ENCODE measurements at places on chromosomes 7 and 10.

DNA sequence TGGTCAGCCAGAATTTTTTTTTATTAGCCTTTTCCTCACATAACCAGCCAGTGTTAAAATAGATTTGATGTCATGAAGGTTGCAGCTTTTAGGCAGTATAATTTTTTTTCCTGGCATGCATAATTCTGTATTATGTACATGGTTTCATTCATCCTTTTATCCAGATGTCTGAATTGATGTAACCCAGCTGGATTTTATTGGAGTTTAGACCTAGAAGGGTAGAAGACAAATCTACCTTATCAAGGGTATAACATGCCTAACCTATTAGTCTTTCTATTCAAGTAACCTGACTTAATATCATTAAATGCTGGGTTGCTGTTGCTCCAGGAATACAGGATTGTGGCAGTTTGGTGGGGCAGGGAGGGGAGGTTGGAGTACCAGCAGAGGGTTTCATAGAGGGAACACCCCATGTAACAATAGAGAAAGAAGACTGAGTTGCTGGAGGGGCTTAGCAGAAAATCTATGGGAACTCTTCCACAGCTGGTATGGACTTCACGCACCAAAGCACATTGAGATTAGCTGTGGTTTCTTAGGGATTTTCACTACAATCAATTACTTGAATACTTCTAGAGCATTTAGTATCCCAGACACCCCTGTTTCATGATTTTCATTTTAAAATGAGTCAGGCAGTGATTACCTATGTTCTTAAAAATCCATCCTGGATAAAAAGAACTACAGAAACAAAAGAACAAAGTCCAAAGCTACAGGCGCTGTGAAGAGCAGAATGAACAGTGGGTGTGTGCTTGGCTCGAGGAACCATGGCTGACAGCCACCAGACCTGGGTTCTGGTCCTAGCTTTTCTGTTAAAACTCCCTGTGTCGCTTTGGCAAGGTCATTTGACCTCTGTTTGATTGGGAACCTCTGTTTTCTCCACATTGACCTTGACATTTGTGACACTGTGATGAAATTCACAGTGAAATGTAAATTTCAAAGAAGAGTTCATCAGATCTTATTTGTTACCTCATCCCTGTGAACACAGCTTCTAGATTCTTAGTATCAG, 93.5 kb downstream of the CREM start:
- DNase-seq, result no peak

DNA sequence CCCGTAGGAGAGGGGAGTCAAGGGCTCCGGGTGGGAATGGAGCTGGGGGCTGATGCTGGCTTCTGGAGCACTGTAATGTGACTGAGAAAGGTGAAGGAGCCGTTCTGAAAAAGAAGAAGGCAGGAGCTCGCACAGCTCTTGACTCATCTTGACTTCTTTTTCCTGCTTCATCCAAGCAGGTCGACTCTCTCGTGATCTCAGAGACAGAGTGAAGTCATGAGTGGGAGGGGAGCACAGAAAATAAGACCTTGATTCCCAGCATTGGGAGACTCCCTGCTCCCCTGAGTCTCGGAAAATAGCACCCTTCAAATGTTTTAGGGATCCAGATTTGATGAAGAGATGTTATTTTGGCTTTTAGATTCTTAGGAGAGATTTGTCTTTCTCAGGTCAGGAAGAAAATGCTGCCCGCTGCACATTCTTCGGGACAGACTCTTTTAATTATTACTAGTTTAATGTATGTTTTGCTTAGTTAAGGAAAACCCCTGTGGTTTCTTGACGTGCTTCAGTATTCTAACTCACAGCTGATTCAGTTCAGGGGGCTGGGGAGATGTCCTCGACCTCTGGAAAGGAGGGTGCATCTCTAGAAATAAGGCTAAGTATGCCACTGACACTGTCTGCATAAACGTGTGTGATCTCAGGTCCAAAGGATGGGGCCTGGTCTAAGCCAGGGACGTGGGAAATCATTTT, 34.1 kb downstream of the EGFR start:
- no peak for DNase-seq

GRCh38 chr7:121591926-121592325, 195.8 kb upstream of the FAM3C start:
- no peak for DNase-seq

DNA sequence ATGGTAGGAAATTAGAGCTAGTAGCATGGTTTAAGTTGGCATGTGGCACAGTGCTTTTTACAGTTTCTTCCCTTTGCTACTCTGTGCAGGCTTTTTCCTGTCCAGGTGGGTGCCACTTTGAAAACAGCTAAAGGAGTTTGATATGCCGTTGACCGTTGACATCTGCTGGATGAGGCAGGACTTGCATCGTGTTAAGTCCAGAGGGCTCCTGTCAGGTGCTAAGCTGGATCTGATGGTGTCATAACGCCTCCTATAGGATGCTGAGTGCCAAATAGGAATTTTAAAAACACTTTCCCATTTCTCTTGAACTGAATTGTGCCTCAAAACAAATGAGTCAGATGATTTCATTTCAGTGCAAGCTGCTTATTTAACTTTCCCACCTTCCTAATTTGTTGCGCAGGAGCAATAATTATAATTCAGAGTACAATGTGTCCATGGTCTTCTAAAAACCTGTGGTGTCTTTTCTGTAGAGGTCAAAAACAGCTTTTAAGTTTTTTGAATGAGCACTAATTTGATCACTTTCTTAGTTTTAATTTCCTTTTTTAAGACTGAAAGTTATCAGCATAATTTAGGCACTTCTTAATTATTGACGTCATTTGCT, 178.3 kb downstream of the CDCA7L start:
- DNase-seq, result no peak

DNA sequence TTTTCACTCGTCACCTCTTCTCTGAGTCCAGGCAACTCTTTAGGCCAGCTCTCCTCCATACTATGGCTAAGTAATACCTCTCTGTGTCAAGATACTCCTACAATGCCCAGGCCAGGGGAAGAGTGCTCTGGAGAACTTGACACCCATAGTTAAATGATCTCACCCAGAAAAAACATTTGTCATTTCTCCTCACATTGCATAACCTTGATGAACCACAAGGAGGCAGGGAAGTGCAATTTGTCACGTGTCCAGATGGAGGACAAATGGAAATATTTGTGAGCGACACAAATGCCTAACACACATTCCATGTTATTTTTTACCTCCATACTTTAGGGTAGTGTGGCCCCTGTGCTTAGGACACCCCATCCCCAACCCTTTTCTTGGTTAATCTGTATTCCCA, 78.3 kb downstream of the HTR7 start:
- DNase-seq, result no peak

GRCh38 chr10:74024600-74024999, 26.7 kb downstream of the VCL start:
- DNase-seq, result no peak

DNA sequence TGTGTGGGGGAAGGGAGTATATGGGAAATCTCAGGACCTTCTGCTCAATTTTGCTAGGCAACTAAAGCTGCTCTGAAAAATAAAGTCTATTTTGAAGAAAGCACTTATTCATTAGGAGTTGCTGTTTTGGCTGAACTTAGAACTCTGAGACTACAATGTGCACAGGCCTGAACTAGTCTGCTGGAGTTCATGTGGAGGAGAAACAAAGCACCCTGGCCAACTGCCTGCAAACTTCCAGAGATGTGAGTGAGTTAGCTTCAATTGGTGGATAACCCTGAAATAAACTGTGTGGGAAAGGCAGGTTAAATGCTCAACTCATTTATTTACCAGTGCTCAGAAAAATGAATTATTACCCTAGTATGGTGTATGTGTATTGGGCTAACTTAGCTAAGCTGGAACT, 17.3 kb upstream of the FAM241B start:
- no peak for DNase-seq

Data from C1 segment of cervical spinal cord (tissue), 14 donors.